Hematopoietic multipotent progenitor cell treated with erythropoietin and hydrocortisone succinate and interleukin-3 and kit ligand, for 4 days (in vitro differentiated cells): ENCODE measurements at places on chromosomes 7 and 10.

GRCh38 chr10:63579371-63580014 lies 58.3 kb downstream of the REEP3 start:
- no peak for DNase-seq

DNA sequence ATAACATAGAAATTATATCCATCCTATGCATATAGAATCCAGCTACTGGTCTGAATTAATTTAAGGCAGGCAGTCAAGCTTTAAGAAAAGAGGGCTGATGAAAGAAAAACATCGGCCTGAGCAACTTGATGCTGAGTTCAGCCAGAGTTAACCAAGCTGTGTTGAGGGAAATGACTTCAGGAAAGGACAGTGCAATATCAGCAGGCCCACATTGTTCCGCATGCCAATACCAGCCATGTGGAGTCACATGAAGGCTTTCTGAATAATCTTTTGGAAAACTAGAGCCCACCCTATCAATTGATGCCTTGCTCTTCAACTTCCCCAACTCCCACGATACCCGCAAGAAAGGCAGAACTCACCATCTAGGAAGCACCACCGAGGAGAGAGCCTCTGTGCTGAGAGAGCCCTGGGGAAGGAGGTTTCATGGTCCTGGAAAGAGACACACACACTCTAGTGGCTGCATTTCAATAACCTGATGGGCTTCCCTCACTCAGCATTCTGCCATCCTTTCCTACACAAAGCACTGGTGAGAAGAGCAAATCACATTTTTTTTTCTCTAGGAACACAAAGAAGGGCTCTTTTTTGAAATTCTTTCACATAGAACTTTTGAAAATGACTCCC lies 125.8 kb upstream of the PTN start:
- DNase-seq = peak; percentile 4

DNA sequence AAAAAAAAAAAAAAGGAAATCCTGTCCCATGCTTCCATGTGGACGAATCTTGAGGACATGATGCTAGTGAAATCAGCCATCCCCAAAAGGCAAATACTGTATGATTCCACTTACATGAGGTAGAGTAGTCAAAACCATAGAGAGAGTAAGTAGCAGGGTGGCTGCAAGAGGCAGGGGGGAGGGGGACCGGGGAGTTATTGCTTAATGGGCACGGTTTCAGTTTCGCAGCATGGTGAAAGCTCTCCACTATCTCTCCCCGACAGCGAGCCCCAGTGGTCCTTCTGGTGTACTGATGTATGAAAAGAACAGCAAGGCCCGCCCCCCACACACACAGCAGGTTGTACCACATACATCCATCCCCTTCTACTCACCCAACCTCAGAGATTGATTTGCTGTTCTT lies 32.8 kb downstream of the NOD1 start:
- DNase-seq = peak; percentile 92

GRCh38 chr10:62093863-62094291 lies 174.8 kb downstream of the RTKN2 start:
- DNase-seq = no peak

DNA sequence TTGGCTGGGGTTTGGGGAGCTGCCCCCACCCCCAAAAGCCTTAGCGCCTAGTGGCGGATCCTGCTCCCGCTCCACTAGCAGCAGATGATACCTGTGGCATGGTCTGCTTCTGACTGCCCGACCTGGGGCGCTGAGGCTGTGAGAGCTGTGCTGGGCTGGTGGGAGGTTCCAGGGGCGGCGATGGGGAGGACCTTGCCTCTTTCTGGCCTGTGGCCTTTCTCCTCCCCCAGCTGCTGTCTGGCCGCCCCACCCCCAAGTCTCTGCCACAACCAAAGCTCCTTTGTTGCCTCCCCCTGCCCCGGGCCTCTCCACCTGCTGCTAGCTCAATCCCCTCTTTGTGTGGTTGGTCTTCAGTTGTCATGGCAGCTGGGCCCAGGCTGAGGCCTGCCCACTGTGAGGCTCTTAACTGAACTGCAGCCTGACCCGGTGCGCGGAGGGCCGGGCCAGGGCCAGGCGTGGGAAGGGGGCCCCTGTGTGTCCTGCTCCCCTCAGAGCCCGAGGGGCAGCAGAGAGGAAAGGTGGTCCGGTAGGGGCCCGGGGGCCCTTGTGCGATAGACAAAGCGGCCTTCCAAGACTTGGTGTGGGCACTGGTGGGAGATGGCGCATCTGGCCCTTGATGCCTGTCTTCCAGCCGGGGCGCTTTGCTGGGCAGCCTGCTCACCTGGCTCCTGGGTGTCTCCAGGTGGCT lies 4.7 kb downstream of the ZNF775 start:
- no peak for DNase-seq

DNA sequence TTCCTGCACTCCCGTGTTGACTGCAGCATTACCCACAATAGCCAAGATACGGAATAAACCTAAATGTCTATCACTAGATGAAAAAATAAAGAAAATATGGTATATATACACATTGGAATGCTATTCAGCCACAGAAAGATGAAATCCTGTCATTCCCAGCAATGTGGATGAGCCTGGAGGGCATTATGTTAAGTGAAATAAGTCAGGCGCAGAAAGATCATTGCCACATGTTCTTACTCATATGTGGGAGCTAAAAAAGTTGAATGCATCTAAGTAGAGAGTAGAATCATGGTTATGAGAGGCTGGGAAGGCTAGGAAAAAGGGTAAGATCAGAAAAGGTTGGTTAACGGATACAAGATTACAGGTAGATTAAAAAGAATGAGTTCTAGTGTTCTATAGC lies 219.1 kb upstream of the MKI67 start:
- no peak for DNase-seq
